Chondrocyte (in vitro differentiated cells): ENCODE measurements at places on chromosomes 12 and 14. TPM values are rescaled to one million over a fixed set of nuclear protein-coding genes. Genes with fewer than 3 reads are reported as not detected.

DNA sequence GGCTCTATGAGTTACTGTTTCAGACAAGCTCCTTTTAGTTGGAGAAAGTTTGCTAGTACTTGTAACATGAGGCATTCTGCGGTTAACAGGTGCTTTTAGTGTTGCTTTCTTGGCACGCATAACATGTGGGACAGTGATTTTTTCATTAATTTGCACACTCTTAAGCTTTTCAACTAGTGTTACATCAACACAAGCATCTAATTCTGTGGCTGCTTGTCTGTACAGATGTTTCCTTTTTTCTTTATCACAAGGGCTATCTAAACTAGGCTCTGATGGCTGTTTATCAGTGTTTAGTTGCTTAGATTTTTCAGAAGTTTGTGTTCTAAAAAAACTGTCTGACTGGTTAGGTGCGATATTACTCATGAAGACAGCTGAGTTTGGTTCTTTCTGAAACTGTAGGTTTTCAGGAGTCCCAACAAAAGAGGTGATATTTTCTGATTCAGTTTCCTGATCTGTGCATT, 120.1 kb downstream of the RALGAPA1 start:
- peaks cover 5% of the 10 kb centered on the region for H3K36me3 ChIP-seq
- H3K4me1 ChIP-seq: peaks cover 3% of the 10 kb centered on the region
- no peaks in the 10 kb centered on the region for H3K27me3 ChIP-seq
- no peak for DNase-seq
- no peak overlapping the region for H3K27ac ChIP-seq

- no peak overlapping the region for H3K4me3 ChIP-seq
- H3K4me1 ChIP-seq: peaks cover 32% of the 10 kb centered on the region
- no peaks in the 10 kb centered on the region for H3K27me3 ChIP-seq
- no peak overlapping the region for H3K27ac ChIP-seq
Measured at GRCh38 chr12:108370415-108370814, 31.3 kb upstream of the CMKLR1 start.

DNA sequence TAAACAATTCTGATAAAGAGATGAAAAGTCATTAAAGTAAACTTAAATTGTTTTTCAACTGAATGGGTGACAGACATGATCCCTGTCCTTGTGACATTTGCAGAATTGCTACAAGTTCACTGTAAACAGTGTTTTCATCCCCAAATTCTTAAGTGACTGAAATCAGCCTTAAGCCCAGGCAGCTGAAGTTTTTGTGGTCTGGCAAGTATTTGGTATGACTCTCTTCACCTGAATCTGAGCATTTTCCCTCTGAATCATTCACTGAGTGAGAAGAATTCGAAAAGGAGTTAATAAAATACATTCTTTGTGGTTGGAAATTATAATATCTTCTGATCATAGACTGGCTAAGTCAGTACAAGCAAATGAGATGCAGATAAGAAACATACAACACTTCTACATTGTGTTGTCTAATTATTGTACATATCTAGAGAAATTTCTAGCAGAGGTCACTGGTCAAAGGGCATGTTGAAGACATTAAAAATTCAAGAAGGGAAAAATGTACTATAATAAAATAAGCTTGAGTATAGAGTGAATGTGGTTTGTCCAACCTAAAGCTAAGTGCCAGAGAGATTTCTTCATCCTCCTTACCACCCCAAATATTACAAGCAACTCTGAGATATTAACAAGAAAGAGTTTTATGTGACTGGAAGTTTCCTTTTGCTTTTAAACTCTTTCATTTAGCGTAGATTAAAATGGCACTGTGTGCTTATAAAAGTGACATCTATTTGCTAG, 177.8 kb upstream of the DIO2 start:
- peaks cover 56% of the 10 kb centered on the region for H3K4me1 ChIP-seq
- H3K27me3 ChIP-seq: no peaks in the 10 kb centered on the region
- H3K36me3 ChIP-seq: no peaks in the 10 kb centered on the region
- peak overlapping the region; percentile 83 for H3K27ac ChIP-seq
- H3K4me3 ChIP-seq: no peak overlapping the region

Gene SLC2A14
- 0.60 to 2.3 TPM (median 1.8 TPM) in 3 replicates for total RNA-seq

Gene MMP17
- total RNA-seq: 1.3 to 2.4 TPM (median 1.3 TPM) in 3 replicates

Gene NTS
- not detected in 3 replicates for total RNA-seq

Gene SLC17A8
- total RNA-seq: not detected in 3 replicates

Gene AQP5
- total RNA-seq: 0.20 TPM in 1 of 3 replicates, not detected in the others

Gene TBX5
- total RNA-seq: not detected in 3 replicates
